ENCODE measurements at places on chromosomes 4 and X.

DNA sequence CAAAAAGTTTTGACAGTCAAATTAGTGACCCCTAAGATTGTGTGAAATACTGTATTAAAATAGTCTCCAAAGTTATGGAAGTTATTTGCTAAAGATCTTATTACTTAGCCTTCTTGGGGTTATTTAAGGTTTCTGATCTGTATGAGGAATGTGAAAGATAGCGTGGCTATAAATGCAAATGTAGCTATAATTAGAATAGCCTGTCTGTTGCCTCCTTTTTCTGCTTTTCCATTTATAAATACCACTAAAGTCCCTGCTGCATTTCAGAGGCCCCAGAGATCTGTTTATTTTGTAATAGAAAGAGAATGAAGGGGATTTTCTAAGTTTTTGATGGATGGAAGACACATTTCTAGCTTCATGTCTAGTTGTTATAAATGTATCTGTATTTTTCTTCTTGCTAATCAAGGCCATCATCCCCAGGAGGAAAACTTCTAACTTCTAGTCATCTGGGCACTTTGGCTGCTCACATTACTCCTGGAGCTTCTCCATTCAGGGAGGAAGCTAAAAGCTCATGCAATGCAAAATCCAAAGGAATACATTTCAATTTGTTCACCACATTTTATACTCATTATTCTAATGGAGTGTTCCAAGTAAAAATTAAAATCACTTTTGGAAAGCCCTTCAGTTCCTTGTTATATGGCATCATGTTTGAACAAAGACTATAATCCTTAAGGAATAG lies 73.9 kb downstream of the INTS12 start:
- DNase-seq, result no peak

DNA sequence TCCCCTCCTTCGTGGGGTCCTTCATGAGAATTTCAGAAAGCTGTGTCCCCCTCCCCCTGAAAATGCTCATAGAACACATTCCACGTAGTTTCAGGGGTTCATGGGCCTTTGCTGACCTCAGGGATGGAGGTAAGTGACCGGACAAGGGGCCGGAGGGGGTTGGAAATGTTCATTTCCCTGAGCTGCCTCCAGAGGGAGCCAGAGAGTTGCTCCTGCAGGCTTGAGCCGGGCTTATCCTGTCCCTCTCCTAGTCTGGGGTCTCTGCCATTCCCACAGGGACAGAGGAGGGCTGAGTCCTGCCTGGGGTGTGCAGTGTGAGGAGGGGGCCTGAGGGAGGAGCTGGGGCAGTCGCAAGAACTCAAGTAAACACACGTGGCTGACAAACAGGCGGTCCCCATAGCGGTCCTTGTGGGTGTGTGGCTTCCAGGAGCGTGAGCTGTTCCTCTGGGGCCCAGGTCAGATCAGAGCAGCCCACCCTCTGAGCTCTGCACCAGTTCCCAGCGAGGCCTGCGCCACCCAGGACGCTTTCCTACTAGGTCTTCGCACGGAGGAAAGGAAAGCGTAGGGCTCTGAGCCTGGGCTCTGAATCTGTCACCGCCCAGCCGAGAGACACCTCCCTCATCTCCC lies 62.5 kb downstream of the WFS1 start:
- no peak for DNase-seq

DNA sequence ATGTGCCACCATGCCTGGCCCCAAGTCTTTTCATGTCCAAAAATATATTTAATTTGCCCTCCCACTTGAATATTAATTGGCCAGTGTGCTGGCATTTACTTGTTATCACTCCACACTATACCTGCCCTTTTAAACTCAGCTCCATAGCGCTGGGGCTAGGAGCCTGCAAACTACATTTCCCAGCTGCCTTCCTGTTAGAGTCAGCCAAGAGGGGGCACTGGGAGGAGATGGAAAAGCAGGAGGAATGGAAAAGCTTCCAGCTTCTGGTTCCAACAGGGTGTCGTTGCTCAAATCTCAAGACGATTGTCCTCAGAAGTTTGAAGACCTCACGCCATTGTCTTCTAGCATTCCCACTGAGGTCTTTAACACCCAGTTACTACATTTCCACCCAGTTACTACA lies 315.5 kb downstream of the BCOR start:
- no peak for DNase-seq

DNA sequence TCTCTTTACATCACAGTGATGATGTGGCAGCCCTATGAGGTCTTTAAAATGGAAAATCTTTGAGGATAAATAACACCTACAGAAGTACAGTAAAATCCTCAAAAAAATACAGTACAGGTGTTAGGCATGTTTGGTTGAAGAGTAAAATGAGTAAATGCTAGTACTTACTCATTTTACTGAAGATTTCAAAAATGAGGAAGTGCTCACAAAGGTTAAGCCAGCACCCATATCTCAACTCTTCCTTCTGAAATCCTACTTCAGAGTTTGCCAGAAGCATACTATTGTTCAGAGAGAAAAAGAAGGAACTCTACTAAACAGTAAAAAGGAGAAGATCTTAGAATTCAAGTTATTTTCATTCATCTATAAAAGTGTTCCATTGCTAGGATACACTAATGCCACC lies 130.9 kb downstream of the CBR4 start:
- DNase-seq, result no peak

GRCh38 chrX:10048707-10049106 lies 81.5 kb downstream of the CLDN34 start:
- DNase-seq, result no peak

GRCh38 chr4:181418496-181418895 lies 824.7 kb upstream of the TENM3 start:
- no peak for DNase-seq

DNA sequence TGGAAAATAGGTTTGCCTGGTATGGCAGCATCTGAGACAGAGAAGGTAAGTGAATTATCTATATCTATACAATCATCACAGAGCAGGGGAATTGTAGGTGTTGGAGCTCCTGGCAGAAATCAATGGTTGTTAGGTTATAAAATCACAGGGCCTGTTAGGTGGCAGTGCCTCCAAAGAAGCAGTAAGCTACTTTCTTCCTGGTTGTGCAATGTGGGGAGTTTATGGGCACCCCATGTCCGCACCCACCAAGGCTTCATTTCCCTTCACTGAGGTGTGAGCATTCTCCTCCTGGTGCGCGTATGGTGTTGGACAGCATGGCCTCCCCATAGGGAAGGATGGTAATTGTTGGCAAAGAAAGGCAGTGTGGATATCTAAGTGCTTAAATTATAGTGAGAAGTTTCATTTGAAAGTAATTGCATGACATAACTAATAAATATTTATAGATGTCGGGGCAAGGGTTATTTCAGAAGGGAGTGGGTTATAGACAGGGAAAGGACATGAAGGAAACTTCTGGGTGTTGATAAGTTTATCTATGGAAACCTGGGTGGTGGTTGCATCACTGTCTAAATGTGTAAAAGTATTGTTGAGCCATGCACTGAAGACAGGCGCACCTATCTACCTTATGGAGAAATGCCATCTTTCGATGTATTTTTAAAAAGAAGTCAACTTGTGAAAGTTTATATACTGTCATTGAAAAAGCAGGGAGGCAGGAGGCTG lies 153.7 kb downstream of the FRAS1 start:
- DNase-seq, result no peak

GRCh38 chr4:60039908-60040307 lies 1160.2 kb upstream of the ADGRL3 start:
- no peak for DNase-seq

DNA sequence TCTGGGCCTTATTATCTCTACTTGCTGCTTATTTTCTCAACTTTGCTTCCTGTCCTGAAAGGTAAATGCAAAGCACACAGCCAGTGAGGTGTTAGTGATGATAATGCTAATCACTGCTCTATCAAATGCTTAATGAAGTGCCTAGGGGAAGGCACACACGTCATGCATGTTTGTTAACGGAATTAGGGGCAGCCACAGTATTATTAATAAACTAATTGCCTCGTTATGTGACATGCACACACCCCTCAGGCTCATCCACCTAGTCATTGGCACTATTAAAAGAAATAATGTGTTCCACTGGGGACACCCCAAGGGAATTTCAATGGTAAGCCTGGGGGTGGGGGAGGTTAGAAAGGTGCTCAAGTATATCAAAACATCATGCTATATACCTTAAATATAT lies 125.2 kb downstream of the GUCY2F start:
- no peak for DNase-seq

DNA sequence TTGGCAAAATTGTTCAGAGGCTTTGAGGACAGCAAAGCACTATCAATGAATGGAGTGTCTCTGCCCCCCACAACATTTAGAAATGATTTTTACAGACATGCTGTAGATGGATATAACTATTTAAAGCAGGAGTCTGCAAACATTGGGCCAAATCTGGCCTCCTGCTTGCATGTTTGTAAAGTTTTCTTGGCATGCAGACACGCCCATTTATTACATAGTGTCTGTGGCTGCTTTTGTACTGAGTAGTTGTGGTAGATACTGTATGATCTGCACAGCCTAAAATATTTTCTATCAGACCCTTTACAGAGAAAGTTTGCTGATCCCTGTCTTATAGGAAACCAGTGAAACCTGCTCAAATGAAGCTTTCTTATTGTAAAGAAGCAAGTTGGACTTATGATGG lies 45.5 kb upstream of the PHEX start:
- DNase-seq, result no peak

GRCh38 chr4:77037736-77038135 lies 38.1 kb downstream of the CCNI start:
- DNase-seq, result no peak

DNA sequence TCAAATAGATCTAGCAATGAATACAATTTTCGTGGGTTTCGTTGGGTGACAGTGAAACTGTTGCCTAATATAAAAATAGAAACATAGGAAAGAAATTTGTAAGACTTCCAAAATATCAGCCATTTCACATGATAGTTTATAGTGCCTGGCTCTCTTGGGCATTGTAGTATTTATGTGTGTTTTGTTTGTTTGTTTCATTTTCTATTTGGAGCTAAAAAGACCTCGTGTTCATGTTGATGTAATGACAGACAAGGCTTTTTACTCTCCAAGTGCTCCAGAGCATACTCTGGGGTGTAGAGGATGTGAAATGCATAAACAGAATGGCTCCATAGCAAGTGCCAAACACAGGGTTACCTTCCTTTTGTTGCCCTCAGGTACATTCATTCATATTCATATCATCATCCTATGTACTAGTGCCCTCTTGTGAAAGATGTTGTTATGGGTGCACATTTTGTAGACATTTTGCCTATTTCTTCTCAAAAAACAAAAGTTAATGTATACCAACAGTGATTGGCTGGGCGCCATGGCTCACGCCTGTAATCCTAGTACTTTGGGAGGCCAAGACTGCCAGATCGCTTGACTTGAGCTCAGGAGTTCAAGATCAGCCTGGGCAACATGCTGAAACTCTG lies 100.7 kb upstream of the AMOT start:
- DNase-seq, result no peak

- DNase-seq, result no peak
These were observed 38.8 kb upstream of the AFAP1 start for GRCh38 chr4:7978489-7978888.

GRCh38 chr4:53374777-53375258 lies 2.6 kb upstream of the FIP1L1 start:
- no peak for DNase-seq

- DNase-seq, result no peak
These were observed 524.2 kb downstream of the IQCM start for GRCh38 chr4:149291463-149291862.

DNA sequence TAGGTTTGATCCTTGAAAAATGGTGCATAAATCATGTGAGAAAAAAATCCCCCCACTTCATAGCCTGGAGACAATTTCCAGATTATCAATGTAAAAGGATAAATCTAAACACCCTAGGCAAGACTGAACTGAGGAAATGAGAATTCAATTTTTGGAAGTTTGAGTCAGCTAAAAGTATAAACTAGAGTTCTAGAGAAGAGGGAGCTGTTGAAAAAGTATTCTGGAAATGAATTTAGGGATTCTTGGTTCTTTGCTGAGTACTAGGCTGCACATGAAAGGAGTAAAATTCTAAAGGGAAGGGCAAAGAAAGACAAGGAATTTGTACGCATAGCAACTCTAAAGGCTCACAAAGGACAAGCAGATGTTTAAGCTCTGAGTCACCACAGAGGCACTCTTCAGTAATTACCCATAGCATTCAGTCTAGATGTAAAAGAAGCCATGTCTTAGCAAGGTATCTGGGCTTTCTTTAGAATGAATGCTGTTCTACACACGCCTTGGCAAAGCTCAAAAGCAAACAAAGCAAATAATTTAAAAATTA lies 896.5 kb downstream of the PDHA2 start:
- DNase-seq, result no peak

DNA sequence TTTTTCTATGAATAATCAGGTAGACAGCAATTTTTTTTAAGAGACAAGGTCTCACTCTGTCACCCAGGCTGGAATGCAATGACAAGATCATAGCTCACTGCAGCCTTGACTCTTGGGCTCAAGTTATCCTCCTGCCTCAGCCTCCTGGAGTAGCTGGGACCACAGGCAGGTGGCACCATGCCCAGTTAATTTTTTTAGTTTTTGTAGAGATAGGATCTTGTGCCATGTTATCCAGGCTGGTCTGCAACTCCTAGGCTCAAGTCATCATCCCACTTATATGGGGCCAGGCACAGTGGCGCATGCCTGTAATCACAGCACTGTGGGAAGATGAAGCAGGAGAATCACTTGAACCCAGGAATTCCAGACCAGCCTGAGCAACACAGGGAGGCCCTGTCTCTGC lies 26.8 kb downstream of the AFAP1 start:
- no peak for DNase-seq

- DNase-seq, result no peak
These were observed 139.3 kb downstream of the BMPR1B start for GRCh38 chr4:94897023-94897422.

DNA sequence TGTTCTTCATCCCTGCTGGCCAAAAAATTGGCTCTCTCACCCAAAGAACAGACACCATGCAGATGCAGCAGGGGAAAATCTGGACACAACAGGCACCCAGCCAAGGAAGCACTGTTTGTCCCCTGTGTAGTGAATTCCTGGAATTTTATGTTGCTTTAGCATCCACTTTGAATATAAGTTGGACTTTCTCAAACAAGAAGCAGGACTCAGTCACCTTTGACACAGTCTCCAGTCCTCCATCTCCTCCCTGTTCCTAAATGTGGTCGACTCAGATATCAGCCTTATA lies 11.8 kb downstream of the ZNF182 start:
- no peak for DNase-seq

GRCh38 chr4:137905930-137906329 lies 336.2 kb downstream of the SLC7A11 start:
- no peak for DNase-seq
